ENCODE measurements at places on chromosomes 6 and 20.

DNA sequence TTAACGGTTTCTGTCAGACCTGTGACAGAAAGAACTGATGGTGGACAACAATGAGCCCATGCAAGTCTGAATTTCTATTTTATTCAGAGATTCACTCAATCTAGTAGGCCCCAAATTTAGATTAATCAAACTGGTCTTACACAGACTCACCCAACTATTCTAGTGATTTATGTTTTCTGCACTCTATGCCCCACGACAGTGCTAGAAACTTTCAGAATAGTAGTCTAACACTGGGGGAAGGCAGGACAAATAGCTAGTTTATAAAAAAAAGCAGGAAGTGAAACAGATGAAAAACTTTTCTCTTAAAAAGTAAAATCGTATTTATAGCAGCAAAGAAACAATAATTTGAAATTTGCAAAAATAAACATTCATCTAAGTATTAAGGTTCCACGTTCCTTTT is 5.0 kb downstream of the TCP11 start:
- no peak for DNase-seq

- no peak for DNase-seq
These were observed 1.2 kb upstream of the ACAT2 start for GRCh38 chr6:159760602-159761057.

DNA sequence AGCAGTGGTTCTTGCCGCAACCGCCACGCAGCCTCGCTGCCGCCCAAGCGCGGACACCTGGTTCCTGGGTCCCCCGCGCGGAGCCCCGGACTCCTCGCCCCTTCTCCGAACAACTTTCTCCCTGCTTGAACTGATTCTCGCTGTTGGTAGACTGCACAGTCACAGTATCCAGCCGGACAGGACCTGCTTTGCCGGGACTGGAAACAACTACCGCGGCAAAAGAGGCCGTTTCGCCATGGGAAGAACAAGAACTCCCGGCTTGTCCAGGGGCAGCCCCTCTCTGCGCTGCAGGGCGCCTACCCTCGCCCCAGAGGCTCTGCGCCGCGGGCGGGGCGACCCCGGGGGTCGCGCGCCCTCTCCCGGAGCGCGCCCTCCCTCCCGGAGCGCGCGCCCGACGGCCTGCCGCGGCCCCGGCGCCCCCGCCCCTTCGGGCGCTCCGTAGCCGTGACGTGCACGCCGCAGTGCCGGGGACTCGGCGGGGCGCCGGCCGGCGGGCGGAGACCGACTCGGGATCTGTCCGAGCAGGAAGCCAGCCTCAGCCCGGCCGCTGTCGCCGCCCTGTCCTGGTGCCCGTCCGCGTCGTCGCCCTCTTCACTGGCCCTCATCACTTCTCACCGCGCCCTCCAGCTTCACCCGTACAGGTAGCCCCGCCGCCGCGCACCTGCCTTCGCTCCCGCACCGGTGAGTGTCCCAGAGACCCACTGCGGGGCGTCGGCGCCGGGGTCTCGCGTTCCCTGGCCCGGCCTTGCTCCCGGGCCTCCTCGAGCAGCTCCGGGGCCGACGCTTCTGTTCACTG is at the start of gene MYO6:
TSS of gene MYO6 (plus strand) at position 497 of the 796 bp plus-strand sequence. CDS start 68,309 bp downstream, outside the sequence.
- DNase-seq = no peak

- DNase-seq = no peak
These were observed 78.7 kb downstream of the CDH22 start for GRCh38 chr20:46229478-46230105.

GRCh38 chr6:43248101-43248500 is 4.8 kb downstream of the TTBK1 start:
- no peak for DNase-seq

DNA sequence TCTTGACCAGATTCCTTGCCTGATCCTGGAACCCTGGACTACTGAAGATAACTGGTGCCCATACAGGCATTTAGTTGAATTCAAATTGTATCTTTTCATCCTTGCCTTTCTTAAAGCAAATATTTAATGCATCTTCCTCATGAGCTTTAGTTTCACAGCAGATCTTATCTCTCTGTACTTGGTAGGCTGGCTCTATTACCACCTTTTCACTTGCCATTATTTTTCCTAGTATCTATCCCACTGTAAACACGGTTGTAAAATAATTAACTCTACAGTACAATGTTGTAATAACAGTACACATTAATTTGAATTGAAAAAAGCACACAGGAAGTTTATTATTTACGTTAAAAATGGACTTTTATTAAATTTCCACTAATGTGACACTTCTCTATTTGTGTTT is 1286.9 kb downstream of the GRIK2 start:
- DNase-seq = no peak

GRCh38 chr20:56875052-56875659 is 246.1 kb downstream of the TFAP2C start:
- DNase-seq = no peak

- DNase-seq = no peak
These were observed 77.6 kb downstream of the TBC1D7 start for GRCh38 chr6:13250703-13251102.

GRCh38 chr6:161318456-161318855 is 44.6 kb upstream of the AGPAT4 start:
- DNase-seq = no peak

GRCh38 chr20:56683077-56683865 is 54.2 kb downstream of the TFAP2C start:
- DNase-seq = no peak

DNA sequence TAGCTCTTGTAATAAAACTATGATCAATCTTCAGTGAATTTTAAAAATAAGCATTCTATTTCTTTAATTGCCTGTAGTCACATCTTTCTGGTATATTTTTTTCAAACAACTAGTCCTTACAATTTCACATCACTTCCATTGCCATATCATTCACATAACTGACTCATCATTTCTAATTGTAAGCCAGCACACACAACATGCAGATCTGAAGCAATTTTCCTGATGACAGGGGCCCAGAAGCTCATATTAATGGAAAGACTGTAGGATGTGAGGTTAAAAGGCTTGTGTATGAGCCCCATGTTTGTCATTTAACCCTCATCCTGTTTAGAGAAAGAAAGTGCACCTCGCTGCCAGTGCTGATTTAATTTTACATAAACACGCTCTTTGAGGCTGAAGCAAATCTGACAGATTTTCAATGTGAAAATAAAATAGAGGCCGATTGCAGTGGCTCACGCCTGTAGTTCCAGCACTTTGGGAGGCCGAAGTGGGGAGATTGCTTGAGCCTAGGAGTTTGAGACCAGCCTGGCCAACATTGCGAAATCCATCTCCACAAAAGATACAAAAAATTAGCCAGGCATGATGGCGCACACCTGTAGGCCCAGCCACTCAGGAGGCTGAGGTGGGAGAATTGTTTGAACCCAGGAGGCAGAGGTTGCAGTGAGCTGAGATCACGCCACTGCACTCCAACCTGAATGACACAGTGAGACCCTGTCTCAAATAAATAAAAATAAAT is 40.1 kb upstream of the LTV1 start:
- DNase-seq = no peak

DNA sequence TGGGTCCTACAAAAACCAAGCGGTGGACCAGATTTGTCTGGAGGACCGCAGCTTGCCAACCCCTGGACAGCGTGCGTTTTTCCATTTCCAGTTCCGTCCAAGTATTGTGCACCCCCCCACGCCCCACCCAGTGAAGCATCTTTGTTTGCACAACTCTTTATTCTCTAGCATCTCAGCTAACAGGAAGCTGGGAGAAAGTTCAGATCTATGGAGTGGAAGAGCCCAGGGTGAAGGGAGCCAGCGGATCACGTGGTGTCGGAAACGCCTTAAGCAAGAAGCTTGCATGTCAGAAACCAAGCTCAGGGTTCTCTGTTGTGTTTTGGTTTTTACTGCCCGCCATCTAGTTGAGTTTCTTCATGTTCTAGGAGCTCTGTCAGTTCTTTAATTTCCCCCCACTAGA is 29.9 kb downstream of the ARID1B start:
- DNase-seq = no peak

GRCh38 chr6:82437701-82438100 is 74.1 kb downstream of the TPBG start:
- DNase-seq = no peak

DNA sequence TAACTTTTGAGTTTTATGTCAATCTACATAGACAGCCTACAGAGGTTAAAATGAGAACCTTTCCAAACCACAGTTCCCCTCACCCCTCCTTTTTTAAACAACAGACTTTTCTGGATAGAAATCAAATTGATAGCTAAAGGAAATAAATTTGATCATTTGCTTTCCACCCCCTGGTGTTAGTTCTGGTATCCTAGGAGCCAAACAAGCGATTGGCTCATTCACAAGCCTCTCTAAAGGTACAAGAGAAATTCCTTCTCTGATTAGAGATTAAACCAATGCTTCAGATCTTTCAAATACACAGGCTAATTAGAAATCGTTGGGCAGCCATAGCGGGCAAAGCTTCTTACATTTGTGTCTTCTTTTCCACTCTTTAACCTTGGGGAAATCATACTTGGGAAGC is 232.3 kb downstream of the TBC1D7 start:
- DNase-seq = no peak

DNA sequence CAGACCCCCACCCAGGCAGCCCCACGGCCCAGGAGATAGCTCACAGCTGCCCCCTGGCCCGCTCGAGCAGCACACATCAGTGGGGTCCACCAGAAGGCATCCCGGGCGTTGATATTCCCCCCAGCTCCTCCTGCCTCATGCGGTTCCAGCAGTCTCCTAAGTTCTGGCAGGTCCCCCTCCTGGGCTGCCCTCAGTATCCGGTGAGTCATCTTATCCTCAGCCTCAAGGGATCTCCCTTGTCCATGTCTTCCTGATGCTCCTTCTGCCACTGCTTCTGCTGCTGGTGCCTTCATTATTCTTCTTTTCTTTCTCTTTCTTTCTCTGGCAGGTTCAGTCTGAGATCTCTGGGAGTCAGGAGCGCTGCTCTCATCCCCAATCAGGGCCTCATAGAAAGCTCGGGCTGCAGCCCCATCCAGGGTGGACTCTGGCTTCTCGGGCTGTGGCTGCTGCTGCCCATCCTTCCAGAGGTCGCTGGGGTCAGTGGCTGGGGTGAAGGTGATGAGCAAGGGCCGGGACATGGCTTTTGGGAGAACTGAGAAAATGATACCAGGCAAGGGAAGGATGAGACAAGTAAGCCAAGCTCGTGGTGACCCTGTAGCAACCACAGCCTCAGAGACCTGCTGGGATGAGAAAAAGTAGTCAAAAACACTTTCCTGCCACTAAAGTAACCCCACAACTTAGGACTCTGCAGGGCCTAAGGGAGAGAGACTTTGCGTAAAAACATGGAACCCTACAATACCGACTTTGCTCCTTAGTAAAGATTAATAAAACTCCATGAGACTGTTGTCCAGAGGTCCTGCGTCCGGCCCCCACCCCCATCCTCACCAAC is 622 bp downstream of the GPANK1 start:
- no peak for DNase-seq

DNA sequence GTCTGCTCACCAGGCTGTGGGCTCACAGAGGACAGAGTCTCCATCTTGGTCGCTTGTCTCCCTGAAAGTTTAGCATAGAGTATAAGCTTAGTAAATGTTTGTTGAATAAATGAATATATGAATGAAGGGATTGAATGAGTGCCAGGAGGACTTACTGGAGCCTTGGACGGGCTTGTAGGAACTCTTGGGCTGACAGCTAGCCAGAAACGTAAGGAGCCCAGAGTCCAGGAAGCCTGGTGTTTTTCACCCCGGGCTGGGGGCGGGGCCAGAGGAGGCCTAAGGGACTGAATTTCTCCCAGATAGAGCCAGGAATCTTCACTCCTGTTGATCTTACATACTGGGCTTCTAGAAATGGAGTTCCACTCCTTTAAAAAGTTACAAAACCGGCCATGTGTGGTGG is 68.5 kb upstream of the SRSF6 start:
- no peak for DNase-seq

- no peak for DNase-seq
These were observed 18.2 kb downstream of the NUP153 start for GRCh38 chr6:17688481-17688880.

- no peak for DNase-seq
These were observed 480.0 kb upstream of the JAG1 start for GRCh38 chr20:11153819-11154218.

DNA sequence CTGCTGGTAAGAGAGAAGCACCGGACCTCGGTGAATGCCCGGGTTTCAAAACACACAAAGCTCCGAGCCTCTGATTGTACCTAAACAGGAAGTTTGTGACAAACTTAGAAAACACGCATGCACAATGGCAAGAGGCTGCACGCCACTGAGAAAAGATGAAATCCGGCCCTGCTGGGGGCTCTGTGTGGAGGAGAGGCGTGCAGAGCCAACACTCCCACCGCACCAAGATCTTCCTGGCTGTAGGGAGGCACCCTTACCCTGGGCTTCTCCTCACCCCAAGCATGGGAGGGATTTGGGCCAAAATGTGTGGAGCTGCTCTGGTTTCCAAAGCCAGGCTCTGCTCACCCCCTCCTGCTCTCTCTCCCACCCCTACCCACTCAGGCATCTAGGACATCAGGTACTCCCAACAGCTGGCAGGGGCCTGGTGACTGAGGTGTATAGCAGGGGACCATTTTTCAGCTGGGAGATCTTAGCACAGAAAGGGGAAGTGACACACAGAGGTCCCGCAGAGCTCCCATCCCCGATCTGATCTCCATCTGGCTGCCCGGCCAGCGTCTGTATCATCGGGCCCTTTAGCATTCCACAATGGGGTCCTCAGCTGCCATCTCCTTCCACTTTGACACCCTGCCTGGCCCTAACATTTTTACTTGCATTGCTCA is 84.2 kb downstream of the TRERF1 start:
- no peak for DNase-seq

GRCh38 chr6:3175715-3176402 is 18.5 kb upstream of the TUBB2A start:
- no peak for DNase-seq

GRCh38 chr6:133969285-133969920 is 16.4 kb downstream of the TBPL1 start:
- no peak for DNase-seq

- DNase-seq = no peak
These were observed 399.4 kb upstream of the MARCKS start for GRCh38 chr6:113457751-113458150.

GRCh38 chr20:49636447-49636846 is 68.5 kb upstream of the PTGIS start:
- DNase-seq = no peak

GRCh38 chr6:74976701-74977100 is 229.2 kb downstream of the COL12A1 start:
- DNase-seq = no peak

DNA sequence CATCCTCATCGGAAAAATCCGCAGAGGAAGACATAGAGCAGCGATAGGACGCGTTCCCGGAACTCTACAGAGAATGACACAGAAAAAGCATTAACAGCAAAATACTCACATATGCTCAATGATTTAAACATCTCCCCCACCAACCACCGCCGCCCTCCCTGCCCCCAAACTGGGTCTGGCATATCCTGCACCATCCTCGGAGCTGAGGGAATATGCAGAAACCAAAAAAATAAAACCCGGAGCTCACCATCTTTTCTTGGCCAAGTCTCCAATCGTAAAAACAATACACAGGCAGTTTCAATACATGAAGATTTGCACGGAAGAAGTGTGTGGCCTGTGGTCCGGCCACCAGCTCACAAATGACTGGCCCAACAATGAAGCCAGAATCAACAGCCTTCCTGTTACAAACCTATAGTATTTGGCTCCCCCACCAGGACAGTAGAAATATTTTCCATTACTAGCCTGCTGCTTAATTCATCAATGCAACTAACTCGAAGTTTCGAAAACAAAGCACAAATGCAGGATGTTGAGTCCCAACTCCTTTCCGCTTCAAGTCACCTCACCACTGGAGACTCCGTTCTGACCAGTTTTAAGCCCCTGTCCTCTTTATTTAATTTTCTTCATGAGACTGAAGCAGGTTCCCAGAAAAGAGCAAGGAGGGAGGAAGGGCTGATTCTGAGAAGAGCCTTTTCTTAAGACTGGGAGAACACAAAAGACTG is 103.2 kb upstream of the BEND6 start:
- no peak for DNase-seq

GRCh38 chr6:63352069-63352543 is 32.3 kb upstream of the LGSN start:
- DNase-seq = no peak

Data from stimulated activated CD4-positive, alpha-beta T cell treated with anti-CD3 and anti-CD28 coated beads, TNF-alpha, amount 100 ng/mL, for 48 hours (primary cell).